ENCODE measurements at places on chromosomes 3 and 15.

- no peak for DNase-seq
Measured at GRCh38 chr3:11118181-11118682, 36.1 kb upstream of the HRH1 start.

GRCh38 chr15:77483425-77484140 lies 62.9 kb downstream of the HMG20A start:
- no peak for DNase-seq

DNA sequence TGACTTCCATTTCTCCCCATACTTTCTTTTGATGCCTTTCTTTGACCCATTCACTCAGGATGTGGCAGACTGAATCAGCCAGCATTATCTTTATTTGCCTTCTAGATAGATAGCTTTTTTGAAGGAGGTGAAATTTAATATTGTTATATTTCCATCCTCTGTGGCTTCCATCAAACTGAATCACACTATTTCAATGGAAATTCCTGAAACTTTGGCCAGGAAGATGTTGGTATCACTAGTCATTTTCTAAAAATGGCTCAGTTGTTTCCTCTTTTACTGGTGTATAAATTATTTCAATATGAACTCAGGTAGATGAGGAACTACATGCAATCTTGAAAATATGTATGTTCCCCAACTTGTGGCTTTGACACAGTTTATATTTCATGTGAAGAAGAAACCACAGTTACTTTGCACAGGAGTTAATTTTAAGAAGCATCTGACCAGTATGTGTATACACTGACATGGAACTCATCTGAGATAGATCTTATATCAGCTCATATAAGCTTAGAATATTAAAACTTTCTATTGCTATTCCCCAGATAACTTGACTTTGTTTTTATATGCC lies 248.3 kb downstream of the CGGBP1 start:
- DNase-seq = no peak

DNA sequence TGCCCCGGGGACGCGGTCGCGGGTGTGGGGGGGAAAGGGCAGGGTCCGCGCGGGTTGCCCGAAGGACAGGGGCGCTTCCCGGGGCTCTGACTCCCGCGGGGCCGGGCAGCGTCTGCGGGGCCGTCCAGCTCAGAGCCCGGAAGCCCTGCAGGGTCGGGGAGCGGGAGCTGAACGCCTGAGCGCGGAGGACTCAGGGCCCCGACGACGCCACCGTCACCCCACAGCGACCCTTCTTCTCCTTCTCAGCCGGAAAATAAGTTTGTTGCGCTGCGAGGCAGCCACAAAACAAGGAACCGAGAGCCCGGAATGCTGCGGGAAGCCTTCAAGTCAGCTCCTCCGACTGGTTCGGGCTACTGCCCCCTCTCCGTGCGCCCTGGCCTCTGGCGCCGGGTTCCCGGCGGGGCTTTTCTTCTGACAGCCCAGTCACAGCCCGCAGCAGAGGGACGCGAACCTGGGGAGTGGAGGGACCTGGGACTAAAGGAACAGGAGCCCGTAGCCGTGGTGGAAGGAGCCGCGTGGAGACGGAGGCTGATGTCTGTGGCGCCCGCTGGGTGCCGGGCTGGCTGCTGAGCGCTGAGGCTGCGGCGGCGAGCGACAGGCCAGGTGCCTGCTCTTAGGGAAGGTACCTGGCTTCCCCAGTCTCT lies 484 bp downstream of the CNTN4 start:
- peak; percentile 28 for DNase-seq

- DNase-seq = no peak
Measured at GRCh38 chr15:81189583-81190283, 6.9 kb upstream of the IL16 start.

GRCh38 chr3:126858887-126859286 lies 124.0 kb upstream of the PLXNA1 start:
- DNase-seq = no peak

DNA sequence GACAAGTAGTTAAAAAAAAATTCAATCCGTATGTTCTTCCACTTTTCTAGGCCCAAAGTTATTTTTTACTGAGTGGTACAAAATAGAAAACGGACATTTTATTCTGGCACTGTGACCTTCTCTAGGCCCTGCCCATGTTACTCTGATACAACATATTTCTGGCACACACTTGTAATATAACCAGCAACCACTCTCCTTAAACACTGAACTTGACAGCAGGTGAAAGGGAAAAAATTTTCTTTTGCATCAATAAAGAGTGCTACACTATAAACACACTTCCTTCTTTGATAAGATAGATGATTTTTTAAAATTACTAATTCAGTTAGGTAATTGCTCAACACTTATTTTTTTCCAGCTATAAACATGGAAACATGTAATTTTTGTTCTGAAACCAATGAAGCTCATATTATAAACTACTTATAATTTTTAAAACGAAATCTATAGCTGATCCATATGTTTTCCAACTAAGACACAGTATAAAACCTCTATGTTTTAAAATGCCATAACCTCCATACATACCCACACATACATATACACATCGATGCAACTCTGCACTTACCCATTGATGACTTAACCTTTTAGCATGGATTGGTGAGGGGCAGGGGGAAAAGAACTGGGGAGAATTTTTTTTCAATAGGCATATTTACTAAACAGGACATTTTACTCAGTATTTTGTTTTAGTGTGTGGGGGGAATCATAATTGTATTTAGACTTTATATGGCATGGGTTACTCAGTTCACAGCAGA lies 5.3 kb upstream of the CTNNB1 start:
- DNase-seq = no peak

GRCh38 chr3:59641169-59641899 lies 591.5 kb upstream of the CFAP20DC start:
- no peak for DNase-seq

- DNase-seq = no peak
Measured at GRCh38 chr15:22884344-22884743, 45.9 kb downstream of the NIPA2 start.

GRCh38 chr3:10421996-10422395 lies 83.4 kb downstream of the ATP2B2 start:
- no peak for DNase-seq

- DNase-seq = no peak
Measured at GRCh38 chr3:79057756-79058155, 710.0 kb downstream of the ROBO1 start.

DNA sequence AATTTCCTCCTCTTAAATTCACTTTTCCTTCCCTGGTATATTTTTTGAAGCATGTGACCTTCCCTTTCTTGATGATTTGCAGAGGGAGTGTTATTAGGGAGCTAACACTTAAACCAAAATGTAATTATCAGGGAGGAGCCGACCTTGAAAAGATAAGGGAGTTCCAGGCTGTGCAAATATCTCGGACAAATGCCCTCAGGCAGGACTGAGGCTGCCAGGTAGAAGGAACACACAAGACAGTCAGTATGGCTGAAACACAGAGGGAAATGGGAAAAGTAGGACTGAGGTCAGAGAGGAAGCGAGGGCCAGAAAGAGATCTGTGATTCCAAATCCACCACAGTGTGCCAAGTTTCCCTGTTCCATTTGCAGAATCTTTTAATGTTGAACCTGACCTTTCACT lies 221.0 kb downstream of the CNTN3 start:
- no peak for DNase-seq

GRCh38 chr3:25558121-25558520 lies 106.6 kb downstream of the TOP2B start:
- no peak for DNase-seq

- DNase-seq = no peak
Measured at GRCh38 chr3:189340680-189341460, 169.1 kb downstream of the TPRG1 start.

DNA sequence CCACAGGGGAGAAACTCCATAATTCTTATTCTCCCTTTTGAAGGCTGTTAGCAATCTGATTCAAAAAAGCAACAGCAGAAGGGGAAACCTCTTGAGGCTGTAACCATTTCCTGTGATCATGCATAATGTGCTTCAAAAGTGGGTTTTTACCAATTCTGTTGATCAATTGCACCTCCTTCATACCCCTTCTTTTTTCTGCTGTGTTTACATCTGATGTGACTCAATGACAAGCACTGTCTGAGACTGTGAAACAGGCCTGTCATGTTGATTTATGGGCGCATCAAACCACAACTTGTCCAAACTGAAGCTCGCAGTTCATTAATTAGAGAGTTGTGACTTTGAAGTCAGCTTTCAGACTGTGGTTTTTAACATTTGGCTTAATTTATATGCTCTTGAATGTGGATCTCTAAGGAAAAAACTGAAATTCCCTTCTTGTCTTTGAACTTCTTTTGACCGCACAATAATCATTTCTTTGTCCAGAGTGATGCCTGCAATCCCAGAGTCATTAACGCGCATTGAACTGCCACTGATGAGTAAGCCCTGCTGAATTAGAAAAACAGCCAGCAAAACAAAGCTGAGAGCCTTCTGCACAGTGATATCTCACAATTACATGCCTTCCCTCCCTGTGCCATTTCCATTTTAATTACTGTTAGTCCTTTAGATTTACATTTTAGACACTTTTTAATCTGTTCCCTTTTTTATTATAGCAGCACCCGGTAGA lies 532.8 kb downstream of the FOXP1 start:
- DNase-seq = no peak
